ENCODE measurements at places on chromosomes 6 and 20. TPM values are rescaled to one million over a fixed set of nuclear protein-coding genes. Genes with fewer than 3 reads are reported as not detected.

Gene NOX3
- total RNA-seq: not detected

GRCh38 chr6:99501762-99502161 is 13.5 kb downstream of the USP45 start:
- DNase-seq: no peak

DNA sequence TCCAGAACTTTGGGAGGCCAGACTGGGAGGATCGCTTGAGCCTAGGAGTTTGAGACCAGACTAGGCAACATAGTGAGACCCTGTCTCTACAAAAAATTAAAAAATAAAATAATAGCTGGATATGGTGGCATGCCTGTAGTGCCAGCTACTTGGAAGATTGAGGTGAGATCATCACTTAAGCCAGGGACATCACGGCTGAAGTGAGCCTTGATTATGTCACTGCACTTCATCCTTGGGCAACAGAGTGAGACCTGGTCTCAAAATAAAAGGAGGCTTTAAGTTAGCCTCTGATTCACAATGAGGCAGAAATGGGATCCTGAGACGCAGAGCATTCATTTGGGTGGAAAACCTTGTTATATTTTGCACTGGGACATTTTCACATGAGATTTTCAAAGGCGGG is 57.0 kb downstream of the TULP4 start:
- no peak for DNase-seq

Gene BEND6
- 4.4 TPM for total RNA-seq

DNA sequence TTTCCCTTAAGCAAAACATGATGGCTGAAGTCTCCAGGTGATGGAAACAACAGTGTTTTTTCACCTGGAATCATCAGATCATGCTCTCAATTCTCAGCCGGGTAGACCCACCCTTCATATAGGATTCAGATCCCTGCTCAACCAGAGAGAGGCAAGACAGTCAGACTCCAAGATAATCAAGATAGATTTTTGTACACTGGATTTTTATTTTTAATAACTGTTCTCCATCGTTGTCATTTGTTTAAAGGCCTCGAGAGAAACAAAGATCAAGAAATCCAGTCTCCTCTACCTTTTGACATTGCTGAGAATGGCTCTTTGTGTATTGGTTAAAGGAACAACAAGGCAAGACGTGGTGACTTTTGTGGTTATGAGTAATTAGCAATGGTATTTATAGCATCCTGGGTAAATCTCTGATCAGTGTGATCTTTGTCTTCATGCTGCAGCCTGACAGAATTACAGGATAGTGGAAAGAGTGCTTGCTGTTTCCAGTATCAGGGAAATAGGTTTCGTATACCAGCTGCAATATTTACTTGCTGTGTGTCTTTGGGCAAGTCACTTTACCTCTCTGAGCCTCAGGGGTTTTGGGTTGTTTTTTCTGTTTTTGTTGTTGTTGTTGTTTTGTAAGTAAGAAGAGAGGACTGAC is 29.9 kb downstream of the ID4 start:
- DNase-seq: no peak

DNA sequence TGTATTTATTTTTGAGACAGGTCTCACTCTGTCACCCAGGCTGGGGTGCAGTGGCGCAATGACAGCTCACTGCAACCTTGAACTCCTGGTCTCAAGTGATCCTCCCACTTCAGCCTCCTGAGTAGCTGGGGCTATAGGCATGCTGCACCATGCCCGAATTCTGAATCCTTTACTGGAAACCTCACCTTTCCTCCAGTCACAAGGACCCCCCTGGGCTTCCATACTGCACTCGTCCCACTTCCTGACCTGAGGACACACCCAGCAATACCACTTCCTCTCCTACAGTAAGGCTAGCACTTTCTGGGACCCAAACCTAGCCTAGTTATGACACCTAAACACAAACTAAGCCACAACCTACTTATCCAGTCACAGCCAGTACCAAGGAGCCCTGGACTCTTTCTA is 68.2 kb downstream of the FAM217A start:
- DNase-seq: no peak

- no peak for DNase-seq
These were observed 1.6 kb downstream of the SNX14 start for GRCh38 chr6:85592033-85592432.

Gene APCDD1L
- total RNA-seq: 0.53 TPM

DNA sequence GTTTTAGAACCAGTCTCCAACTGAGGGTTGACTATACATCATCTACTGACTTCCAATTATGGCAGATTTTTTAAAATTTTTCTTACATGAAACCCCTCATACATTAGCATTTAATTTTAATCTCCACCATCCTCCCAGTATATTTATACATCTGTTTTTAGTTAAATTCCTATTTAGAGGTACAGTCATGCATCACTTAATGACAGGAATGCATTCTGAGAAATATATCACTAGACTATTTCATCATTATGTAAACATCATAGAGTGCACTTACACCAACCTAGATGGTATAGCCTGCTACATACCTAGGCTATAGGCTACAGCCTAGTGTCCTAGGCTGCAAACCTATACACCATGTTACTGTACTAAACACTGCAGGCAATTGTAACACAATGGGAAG is 316.7 kb upstream of the MARCKS start:
- no peak for DNase-seq

- DNase-seq: no peak
These were observed 65.8 kb downstream of the TBC1D7 start for GRCh38 chr6:13262302-13263230.

Gene GLP1R
- total RNA-seq: 1.6 TPM

Gene KIFC1
- 1.5 TPM for total RNA-seq

DNA sequence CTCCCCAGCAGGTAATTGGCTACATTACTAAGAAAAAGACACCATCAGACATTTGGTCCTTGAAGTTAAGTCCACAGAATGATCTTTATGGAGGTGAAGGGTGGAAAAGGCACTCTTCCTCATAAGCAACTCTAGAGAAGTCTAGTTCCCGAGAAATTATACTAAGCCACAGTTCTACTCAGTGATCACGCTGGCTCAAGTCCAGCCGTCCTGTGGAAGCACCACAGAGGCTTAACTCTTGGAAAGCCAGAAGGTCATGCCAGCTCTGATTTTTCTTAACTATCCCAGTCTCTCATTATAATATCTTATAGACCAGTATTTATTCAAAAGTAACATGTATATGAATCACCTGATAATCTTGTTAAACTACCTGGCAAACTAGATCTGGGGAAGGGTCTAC is 258.5 kb downstream of the EYA4 start:
- DNase-seq: no peak

DNA sequence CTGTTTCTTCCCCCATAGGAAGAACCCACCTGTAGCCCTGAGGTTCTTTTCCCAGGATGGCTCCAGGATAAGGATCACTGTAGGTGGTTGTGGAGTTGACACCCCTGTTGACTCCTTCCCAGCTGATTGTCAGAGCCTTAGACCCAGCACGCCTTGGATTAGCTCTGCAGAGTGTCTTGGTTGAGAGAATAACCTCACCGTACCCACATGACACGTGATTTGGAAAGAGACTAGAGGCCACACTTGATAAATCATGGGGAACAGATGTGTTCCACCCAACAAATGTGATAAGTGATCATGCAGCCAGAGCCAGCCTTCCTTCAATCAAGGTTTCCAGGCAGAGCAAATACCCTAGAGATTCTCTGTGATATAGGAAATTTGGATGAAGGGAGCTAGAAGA is 12.2 kb downstream of the BTN3A1 start:
- no peak for DNase-seq

DNA sequence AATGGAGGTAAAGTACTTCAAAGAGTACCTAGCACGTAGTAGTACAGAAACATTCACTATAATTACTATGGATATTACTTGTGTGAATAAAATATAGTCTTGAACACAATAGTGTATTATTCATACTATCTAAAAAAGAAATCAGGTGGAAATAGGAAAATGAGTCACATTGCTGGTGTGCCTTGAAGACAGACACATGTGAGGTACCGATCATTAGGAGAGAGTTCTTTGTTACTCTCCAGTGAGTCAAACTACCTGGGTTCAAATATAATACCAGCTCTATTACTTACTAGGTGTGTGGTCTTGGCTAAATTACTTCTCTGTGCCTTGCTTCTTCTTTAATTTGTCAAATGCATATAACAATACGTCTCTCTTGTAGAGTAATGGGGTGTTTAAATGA is 50.8 kb upstream of the BEND6 start:
- DNase-seq: no peak

- no peak for DNase-seq
These were observed 12.1 kb downstream of the TBX18 start for GRCh38 chr6:84752118-84752850.

- no peak for DNase-seq
These were observed 210.3 kb downstream of the PREX1 start for GRCh38 chr20:48617481-48617880.

Gene HEY2
- 4.3 TPM for total RNA-seq

DNA sequence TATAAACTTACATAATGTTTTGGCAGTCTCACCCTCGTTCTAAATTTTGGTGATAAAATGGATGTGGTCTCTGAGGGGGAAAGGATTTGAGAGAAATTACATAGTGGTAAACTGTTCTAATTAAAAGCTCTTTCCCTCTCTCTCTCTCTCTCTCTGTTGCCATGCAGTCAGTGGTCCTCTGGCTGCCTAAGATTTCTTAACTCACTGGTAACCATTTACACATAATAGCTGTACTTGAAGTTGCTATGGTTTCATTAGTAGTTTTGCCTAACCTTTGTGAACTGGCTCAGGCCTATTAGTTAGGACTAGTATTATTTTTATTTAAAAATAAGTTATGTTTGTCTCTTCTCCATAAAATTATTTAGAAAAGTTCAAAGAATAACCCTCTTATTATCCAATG is 42.0 kb downstream of the MAPK14 start:
- DNase-seq: no peak
